ENCODE measurements at places on chromosomes 7 and 10.

DNA sequence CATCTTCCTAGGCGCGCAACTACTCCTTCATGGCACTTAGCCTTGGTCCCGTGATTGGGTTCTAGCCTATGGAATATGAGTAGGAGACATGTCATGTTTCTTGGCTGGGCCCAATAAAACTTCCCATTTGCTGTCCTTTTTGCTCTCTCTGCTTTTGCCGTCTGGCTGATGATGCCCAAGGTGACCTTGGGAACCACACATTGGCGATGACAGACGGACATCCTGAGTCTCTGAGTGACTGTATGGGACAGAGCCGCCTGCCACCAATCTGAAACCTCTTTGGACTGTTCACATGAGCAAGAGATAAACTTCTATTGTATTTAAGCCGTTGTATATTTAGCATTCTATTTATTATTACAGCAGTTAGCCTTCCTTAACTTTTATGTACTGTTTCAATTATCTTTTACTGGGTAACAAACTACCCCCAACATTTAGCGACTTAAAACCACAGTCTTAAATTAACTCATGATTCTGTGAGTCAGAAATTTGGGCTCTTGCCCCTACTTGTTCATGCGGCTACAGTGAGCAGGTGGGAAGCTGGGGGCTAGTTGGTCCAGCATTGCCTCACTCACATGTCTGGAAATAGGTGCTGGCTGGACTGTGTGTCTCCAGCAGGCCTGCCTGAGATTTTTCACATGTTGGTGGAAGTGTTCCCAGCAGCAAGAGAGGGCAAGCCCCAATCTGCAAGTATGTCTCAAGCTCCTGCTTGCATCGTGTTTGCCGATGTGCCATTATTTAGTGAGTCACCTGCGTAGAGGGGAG lies 71.7 kb downstream of the NOD1 start:
- no peak for DNase-seq

- no peak for DNase-seq
Measured at GRCh38 chr10:74445493-74445892, 294.5 kb downstream of the ADK start.

GRCh38 chr7:151409667-151410404 lies at the start of gene WDR86:
TSS of gene WDR86 (minus strand) at chr7:151410038. CDS start at chr7:151409589, 449 bp downstream.
- no peak for DNase-seq

DNA sequence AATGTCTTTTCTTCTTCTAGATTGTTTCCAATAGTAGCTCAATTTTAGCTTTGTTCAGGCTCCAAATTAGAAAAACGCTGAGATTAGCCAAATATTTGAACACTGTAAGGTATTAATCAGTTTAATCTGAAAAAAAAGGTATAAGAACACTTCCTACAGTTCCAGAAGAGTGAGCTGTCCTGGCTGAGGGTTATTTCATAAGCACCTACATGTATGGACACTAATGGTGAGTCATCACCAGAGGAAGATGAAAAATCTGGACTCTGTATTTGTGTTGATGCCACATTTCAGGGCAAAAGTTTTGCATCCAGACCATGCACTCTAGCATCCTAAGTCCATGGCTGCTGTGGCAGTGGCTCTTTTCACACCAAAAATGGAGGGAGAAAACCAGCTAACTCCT lies 189.5 kb downstream of the ANKRD30A start:
- no peak for DNase-seq

- DNase-seq: no peak
Measured at GRCh38 chr10:127830414-127830813, 62.3 kb downstream of the CLRN3 start.

GRCh38 chr10:34013235-34013634 lies 678.8 kb upstream of the NRP1 start:
- no peak for DNase-seq
